Hepatic stellate cell (primary cell): ENCODE measurements at places on chromosomes 3 and 15.

GRCh38 chr3:149247929-149248691 is 26.5 kb upstream of the CP start:
- DNase-seq: no peak

- peak; percentile 54 for DNase-seq
Measured at GRCh38 chr3:159852821-159853505, 135.7 kb upstream of the IL12A start.

GRCh38 chr15:65535192-65535591 is 4.9 kb downstream of the HACD3 start:
- DNase-seq: no peak

GRCh38 chr15:41809526-41810220 is 18.2 kb upstream of the JMJD7 start:
- DNase-seq: no peak

- no peak for DNase-seq
Measured at GRCh38 chr3:189839576-189839975, 208.4 kb downstream of the TP63 start.

DNA sequence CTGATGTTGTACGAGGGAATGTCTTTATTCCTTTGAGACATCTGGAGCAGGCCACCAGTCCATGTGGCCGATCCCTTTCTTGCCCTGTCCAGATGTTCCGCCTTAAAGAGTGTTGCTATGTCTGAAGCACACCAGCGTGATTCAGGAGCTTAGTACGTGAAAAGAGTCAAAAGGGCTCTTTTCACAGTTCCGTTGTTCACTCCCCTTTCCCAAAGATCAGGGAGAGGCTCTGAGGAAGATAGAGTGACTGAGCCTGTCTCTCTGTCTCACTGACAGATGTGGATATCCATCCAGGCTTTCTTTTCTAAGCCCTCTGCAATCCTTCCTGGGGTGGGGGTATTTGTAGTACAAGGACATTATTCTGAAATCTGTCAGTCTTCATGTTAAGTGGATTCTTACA is 262.5 kb upstream of the LRTM1 start:
- no peak for DNase-seq

DNA sequence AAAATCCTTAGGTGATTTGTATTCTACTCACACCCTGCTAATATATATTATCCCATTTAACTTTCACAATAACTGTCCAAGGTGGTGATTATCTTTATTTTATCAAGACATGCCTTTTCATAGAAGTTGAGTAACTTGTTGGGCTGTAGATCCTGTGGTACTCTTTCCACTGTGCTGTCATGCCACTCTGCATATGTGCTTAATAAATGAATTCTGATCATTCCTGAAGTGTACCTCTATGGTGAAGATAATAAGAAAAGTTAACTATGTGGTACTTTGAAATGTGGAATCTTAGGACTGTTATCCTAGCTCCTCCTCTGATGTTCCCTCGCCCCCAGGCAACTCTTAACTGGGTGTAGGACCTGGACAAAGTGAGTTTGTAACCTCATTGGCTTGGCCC is 5.2 kb downstream of the SNRK start:
- no peak for DNase-seq

GRCh38 chr3:117708601-117709000 is 999.0 kb downstream of the TUSC7 start:
- no peak for DNase-seq

GRCh38 chr15:34850121-34850520 is 54.8 kb upstream of the ACTC1 start:
- DNase-seq: no peak

DNA sequence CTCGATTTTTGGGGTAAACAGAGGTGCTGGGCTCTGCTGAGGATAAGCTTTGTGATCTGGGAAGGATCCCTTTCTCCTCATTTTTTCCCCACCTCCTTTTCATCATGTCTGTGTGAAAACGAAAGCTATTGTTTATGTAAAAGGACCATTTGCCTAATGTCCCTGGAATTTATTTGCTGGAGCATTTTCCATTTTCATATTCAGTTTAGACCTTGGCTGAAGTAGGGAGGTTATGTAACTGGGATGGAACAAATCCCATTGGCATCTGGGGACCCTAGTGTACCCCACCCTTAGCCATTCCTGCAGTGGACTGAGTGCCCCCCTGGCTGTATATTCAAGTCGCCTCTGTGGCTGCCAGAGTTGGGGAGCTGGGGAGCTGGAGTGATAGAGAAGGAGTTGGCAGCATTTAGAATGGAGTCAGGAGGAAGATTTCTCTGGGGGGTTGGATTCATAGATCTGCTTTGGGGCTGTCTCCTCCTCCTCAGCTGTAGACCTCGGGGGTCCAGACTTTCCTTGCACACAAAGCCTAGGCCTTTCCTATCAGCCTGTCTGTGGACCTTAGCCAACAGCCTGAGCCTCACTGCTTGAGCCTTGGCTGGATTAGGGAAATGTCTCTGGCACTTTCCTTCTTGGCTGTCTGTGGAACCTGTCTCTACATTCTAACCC is 270.4 kb upstream of the CTDSPL start:
- no peak for DNase-seq

GRCh38 chr3:184743248-184743647 is 31.4 kb upstream of the MAGEF1 start:
- no peak for DNase-seq

GRCh38 chr3:16372362-16373292 is 107.6 kb downstream of the OXNAD1 start:
- DNase-seq: peak; percentile 16

GRCh38 chr3:4768521-4768920 is 210.7 kb upstream of the BHLHE40 start:
- no peak for DNase-seq

DNA sequence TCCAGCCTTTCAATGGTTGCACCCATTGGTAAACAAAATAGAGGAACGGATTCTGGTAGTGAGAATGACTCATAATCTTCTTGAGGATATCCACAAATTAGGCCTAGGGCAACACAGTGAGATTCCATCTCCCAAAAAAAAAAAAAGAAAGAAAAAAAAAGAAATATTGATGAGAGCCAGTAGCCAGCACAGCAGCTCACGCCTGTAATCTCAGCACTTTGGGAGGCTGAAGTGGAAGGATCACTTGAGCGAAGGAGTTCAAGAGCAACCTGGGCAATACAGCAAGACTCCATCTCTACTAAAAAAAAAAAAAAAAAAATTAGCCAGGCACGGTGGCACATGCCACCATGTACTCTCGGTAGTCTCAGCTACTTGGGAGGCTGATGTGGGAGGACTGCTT is 51.9 kb downstream of the DENND4A start:
- no peak for DNase-seq

GRCh38 chr3:74115906-74116305 is 491.2 kb upstream of the PDZRN3 start:
- DNase-seq: no peak

GRCh38 chr3:71070497-71071463 is 512.7 kb downstream of the FOXP1 start:
- no peak for DNase-seq

GRCh38 chr15:63715818-63716217 is 117.9 kb downstream of the HERC1 start:
- no peak for DNase-seq

DNA sequence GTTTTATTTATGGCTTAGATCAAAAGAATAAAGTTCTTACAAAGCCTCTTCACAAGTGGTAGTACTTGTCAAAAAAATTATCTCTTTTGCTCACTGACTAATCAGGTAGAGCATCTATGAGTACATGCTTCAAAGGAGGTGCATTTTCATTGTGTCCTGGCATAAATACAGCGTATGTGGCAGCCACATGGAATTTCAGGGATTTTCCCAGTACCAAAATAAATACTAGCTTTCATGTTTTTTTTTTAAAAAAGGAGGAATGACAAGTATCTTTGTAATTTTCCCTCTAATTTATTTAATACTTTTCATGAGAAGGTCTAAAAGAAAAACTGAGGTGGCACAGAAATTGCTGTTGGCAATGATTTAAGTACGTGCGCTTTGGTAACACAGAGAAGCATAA is 597.8 kb upstream of the ALCAM start:
- DNase-seq: no peak

DNA sequence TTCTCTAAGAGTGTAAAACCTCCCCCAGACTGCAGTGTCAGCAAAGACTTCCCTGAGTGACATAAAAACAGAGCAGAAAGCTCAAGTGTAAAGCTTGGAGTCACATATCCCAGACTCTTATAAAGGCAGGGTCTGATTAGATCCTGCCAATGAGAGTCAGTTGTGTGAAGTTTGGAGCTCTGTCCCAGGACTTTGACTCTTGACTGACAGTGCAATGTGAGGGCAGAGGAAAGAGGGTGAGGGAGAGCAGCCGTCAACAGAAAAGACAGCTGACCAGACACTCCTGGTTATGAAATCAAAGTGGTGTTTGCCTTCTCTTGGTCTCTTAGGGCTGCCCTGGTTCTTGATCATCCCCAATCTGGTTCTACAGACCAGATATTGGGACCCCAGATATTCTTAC is 393.2 kb downstream of the ERC2 start:
- no peak for DNase-seq

DNA sequence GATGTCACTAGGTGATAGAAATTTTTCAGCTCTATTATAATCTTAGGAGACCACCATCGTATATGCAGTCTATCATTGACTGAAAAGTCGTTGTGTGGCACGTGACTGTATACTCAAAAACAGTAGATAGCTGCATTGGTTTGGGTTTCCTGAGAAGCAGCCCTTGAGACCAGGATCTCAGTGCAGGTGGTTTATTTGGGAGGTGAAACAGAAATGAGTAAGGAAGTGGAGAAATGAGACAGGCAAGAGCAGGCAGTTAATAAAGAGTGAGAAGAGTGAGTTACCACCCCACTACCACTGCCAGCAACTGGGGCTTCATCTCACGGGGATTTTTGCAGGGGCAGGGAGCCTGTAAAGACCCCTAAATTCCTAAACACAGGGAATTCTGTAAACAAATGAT is 221.0 kb downstream of the SHQ1 start:
- no peak for DNase-seq

DNA sequence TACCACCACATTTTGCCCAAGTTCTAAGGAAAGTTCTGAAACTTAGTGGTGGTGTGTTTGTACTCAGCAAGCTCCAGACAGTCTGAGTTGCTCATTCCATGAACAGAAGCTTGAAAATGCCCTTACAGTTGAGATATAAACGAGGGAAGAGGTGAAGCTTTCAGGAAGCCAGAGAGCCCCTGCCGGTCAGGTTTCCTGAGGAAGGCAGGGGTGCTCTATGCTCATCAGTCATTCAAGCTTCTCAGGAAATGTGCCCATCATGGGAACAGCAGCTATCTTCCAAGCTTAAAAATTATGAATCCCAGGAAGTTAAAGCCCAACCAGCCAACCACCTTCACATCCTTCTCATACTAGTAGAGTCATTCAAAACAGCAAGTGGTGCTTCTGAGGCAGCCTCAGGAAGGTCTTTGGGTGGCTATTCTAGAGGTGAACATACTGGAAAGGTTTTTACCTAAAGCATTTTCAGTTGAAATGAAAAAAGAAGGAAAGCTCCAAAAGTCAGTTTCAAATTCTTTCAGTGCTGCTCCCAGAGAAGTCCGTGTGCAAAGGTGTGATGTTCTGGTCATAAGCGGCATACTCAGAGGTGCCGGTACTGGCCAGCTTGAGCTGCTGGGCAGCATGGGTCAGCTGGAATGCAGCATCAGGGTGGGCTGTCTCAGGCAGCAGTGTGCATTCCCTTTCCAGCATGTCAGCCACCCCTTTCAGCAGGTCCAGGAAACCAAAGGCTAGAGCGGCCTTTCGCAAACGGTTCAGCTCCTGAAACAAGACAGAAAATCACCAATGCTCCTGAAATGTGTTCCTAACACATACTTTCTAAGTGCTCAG is 31.8 kb downstream of the INTS14 start:
- DNase-seq: no peak

- DNase-seq: no peak
Measured at GRCh38 chr3:851098-851790, 241.6 kb upstream of the CNTN6 start.

- DNase-seq: no peak
Measured at GRCh38 chr3:153714016-153714415, 407.2 kb upstream of the ARHGEF26 start.

DNA sequence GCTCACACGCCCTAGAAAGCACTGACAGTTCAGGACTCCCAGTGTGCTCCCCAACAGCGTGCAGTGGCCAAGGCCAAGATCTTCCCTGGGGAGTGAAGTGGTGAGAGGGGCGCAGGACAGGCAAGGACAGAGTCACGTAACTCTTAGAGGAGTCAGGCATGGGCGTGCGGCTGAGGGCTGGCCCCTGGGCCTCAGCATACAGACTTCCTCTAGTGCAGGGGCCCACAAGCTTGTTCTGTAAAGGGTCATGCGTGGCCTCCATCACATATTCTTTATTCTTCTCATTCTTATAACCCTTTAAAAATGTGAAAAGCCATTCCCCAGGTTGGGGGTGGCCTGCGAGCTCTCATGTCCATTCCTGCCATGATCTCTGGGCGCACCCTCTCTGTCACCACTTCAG is 25.2 kb downstream of the TMEM43 start:
- DNase-seq: no peak

GRCh38 chr3:36796161-36796560 is 31.8 kb upstream of the DCLK3 start:
- DNase-seq: no peak

DNA sequence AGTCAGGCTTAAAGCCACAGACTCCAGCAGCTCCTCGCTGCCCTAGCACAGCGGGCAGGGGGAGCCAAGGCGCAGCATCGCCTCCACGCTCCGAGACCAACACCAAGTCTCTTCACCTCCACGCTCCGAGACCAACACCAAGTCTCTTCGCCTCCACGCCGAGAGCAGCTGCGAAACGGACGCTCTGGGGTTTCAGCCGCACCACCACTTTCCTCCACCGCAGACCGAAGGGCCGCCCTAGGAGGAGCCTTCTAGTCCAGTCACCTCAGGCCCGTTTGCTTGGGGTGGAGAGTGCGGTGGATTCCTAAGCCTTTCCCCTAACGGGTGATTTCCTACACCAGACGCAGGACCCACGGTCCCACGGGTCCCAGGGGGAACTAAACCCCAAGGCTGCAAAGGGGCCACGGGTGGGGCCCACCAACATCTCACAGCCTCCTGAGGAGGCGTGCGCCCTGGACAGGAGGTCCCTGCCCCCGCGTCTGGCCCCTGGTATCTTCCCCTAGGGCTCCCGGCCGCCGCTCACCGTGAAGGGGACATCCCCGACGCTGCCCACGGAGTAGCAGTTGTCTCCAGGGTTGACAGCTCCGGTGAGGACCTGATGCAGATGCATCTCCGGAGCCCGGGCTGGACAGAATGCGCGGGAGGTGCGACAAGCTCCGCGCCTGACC is 501 bp downstream of the DMXL2 start:
- peak; percentile 63 for DNase-seq

GRCh38 chr3:50473768-50474167 is 29.7 kb downstream of the CACNA2D2 start:
- no peak for DNase-seq

- peak; percentile 95 for DNase-seq
Measured at GRCh38 chr15:45454814-45455213, 67.7 kb downstream of the SLC30A4 start.
